Activated gamma-delta T cell treated with anti-CD3 and anti-CD28 coated beads, Interleukin-2, amount 50 U/mL, for 16 hours (primary cell): ENCODE measurements at places on chromosomes 1 and 21.
A peak's percentile ranks its signal among the peaks of the same experiment; 100 is the strongest.

DNA sequence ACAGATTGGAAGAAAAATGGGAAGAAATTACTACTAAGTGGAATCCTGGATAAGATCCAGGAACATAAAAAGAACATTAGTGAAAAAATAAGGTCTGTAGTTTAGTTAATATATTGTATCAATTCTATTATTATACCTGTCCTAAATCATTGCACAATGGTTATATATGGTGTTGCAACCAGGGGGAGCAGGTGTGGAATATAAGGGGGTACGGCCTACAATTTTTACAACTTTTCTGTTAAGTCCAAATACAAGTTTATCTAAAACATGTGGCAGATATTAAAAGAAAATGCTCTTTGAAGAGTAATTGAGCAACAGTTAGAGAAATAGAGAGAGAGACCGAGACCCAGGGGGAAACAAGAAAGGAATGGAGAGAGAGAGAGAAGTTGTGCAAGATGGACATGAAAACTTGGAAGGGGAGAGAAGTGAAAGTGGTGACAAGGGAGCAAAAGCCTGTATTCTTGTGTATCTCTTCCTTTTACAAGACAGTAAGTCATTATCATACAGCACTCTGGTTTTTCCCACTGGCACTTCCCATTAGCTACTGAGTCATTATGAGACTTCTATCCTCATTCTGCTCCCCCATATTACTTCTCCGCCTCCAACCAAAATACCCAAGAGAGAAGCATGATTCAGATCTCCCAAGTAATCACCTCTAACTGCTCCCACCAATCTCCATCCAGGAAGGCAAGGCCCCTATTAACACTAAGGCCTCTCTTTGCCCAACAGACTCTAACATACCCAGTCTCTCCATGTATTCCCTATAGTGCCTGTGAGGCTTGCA, 22.3 kb upstream of the TRAF3IP3 start:
- DNase-seq, result no peak

GRCh38 chr1:233113009-233113879, 162.8 kb downstream of the NTPCR start:
- DNase-seq, result no peak

- no peak for DNase-seq
Measured at GRCh38 chr21:34116569-34116968, 43.2 kb downstream of the MRPS6 start.

GRCh38 chr1:151476083-151476482, 16.8 kb upstream of the POGZ start:
- no peak for DNase-seq

DNA sequence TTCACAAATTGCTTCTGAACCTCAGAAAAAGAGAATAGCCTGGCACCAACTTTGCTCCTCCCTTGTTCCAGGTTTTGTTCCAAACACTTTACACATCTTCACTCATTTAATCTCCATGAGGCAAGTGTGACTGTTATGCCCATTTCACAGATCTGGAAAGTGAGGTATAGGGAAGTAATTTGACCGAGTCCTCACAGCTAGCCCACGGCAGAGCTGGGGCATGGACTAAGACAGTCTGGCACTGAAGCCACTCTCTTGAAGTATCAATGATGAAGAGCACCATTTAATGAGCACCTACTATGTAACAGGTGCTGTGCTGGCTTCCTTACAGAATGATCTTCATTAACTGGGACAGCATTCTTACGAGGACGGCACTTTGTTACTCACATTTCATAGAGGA, 19.0 kb downstream of the C1QB start:
- no peak for DNase-seq

GRCh38 chr1:206737729-206738201, 32.8 kb upstream of the IL19 start:
- DNase-seq, result no peak

DNA sequence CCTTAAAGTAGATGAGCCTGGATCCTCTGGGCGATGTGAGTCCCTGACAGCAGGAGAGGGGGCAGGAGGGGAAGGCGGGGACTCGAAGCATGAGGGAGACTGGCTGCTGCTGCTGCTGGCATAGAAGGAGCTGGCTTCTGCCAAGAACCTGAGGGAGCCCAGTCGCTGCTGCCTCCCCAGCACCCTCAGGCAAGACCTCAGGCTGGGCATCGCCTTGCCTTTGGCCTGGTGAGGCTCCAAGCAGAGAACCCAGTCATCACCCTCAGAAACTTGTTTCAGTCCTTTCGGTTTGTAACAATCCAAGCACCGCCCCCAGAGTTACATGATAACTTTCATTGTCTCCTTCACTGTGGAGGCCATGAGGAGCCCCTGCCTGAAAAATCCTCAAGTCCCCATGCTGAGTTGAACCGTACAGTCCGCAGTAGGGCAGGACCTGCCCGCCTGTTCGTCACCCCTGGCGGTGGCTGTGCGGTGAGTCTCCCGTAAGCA, 38.8 kb downstream of the POFUT2 start:
- no peak for DNase-seq

DNA sequence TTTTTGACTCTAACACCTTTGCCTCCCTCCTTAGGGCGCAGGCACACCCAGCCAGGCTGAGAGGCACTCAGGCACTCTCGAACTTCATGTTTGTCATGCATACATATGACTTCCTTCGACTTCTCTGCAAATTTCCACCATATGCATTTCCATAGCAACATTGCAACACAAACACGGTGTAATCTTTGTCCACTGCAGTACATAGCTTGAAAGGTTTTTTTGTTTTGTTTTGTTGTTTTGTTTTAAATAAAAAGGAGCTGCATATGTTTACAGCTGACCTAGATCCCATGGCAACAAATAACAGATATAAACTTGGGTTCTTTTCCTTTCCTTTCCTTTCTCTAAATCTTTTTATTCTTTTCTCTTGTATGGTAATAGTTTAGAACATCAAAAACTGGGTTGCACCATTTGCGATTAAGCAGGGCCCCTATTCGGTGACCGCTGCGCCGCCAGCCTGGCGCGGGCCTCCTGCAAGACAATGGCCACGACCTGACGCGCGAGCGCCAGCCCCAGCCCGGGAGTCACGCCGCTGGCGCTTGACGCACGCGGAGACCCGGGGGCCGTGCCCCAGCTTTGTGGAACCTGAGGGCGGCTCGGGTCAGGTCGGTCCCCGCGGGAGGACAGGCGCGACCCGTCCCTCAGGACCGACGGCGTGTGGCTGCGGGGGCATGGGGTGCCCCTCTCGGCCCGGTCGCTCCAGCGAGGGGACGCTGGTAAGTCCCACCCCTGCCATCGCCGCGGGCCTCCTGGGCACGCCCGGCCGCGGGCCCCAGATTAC, 35.2 kb downstream of the CCN1 start:
- DNase-seq, result no peak

GRCh38 chr1:27395441-27396195, 3.2 kb downstream of the GPR3 start:
- peak; percentile 71 for DNase-seq

DNA sequence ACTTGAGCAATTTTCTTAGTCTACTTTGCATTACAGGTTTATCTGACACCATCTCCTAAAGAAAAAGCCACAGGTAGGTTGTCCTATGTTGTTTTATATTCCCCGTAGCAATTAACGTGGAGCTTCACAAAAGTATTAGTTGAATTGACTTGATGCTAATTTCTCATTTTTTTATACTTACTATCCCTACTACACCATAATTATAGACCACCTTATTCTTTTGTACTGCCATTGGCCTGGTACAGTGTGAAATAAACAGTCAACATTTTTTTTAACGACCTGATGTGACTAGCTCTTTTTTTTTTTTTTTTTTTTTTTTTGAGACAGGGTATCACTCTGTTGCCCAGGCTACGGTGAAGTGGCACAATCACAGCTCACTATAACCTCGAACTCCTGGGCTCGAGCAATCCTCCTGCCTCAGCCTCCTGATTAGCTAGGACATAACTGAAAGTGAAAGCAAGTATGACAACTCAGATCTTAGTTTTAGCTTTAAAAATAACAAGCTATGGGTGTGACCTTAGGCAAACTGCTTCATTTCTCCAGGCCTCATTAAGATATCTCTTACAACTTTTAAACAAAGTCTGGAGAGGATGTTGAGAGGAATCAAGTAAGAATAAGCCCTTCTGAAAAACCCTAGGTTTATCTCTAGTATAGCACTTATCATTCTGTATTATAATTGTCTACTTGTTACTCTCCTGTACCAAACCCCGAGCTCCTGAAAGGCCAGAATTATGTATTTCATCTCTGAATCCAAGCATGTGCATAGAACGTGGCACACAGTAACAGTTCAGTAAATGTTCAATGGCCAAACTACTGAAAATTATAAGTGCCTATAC, 49.5 kb downstream of the LUZP1 start:
- DNase-seq, result no peak

- DNase-seq, result no peak
Measured at GRCh38 chr1:205986292-205986691, 16.9 kb downstream of the RAB7B start.

- DNase-seq, result no peak
Measured at GRCh38 chr1:79599257-79599656, 592.7 kb upstream of the ADGRL4 start.

- no peak for DNase-seq
Measured at GRCh38 chr1:77394166-77394565, 112.3 kb downstream of the AK5 start.

GRCh38 chr1:171142416-171143385, 42.4 kb upstream of the FMO2 start:
- no peak for DNase-seq

- DNase-seq, result no peak
Measured at GRCh38 chr1:234918181-234918841, 210.3 kb downstream of the TOMM20 start.

DNA sequence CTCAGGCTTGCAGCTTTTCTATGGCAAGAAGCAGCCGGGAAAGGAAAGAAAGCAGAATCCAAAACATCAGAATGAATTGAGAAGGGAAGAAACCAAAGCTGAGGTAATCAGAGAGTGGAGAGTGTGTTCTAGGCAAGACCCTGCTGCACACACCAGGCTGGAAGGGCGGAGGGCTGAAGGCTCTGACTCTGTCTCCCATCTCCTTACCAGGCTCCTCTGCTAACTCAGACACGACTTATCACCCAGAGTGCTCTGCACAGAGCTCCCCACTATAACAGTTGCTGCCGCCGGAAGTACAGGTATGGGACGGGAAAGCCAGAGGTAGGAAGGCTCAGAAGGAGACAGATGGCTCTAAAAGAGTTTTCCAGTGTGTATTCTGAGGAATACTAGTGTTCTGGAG, 1.2 kb downstream of the SCNM1 start:
- DNase-seq, result no peak

DNA sequence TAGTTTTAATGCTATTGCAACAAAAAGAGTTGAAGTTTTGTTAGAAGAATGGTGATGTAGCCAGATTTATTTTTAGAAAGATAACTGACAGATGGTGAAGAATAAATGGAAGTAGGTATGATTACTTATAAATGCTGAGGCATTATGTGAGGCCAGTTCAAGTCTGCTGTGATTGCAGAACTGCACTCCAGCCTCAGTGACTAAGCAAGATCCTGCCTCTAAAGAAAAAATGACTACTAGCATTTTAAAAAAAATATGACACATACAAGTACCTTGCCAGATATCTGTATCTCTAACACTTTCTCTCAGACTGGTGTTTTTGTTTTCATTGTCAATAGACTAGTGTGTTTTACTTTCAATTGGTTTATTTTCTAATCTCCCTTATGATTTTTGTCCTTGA, 1242.4 kb upstream of the ADGRL4 start:
- DNase-seq, result no peak

DNA sequence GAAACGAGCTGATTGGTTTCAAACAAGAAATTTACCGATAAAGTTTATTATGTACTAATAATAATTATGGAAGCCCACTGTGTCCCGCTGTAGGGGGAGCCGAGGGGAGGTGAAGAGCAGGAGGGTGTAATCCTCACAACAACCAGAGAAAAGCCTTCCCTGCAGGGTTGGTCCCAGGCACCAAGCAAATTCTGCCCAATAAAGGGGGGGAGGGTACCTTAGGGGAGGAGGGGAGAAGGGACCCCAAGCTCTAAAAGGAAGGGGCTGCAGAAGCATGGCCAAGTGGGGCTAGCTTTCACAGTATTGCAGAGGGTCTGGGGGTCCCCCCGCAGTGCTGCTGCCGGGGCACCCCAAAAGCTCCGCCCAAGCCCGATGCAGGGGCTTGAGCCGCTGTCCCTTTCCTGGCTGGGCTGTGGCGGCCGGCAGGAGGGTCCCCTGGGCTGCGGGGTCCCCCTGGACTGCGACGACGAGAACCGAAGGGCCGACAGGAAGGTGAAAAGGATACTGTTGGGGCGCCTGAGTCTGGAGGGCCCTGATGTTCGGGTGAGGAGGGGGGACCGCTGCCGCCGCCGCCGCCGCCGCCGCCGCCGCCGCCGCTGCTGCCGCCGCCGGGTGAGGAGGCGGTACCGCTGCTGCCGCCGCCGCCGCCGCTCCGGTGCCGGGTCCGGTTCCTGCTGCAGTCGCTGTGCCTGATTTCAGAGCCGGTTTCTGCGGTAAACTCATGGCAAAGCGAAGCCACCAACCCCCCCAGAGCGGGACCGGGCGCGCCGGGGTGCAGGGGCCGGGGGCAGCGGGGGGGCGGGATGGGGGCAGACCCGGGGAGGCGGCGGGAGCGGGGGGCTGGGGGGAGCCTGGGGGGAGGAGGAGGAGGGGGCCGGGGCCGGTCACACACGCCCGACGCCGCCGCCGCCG, 771 bp downstream of the EIF4G3 start:
- peak; percentile 11 for DNase-seq

GRCh38 chr1:36824390-36824861, 209.9 kb downstream of the GRIK3 start:
- no peak for DNase-seq

GRCh38 chr1:92884195-92884594, 52.4 kb downstream of the RPL5 start:
- no peak for DNase-seq

DNA sequence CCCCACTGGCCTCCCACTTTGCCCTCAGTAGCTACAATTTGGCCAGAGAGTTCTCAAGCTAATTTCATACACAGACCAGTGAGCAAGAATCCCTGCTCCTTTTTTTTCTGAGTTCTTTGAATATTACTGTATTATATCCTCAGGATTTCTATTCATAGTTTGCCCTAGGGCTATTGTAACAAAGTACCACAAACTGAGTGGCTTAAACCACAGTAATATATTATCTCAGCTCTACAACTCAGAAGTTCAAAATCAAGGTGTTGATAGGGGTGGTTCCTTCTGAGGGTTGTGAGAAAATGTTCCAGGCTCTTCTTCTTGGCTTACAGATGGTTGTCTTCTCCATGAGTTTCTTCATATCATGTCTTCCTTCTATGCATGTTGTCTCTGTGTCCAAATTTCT, 289.4 kb upstream of the ESRRG start:
- no peak for DNase-seq

- no peak for DNase-seq
Measured at GRCh38 chr21:37460196-37460595, 93.6 kb downstream of the DYRK1A start.

- peak; percentile 57 for DNase-seq
Measured at GRCh38 chr1:172845371-172845770, 186.5 kb downstream of the FASLG start.

- DNase-seq, result no peak
Measured at GRCh38 chr1:113811156-113811887, 954 bp downstream of the RSBN1 start.
